Right kidney (tissue), 9 donors: ENCODE measurements at places on chromosomes 1 and 21.

DNA sequence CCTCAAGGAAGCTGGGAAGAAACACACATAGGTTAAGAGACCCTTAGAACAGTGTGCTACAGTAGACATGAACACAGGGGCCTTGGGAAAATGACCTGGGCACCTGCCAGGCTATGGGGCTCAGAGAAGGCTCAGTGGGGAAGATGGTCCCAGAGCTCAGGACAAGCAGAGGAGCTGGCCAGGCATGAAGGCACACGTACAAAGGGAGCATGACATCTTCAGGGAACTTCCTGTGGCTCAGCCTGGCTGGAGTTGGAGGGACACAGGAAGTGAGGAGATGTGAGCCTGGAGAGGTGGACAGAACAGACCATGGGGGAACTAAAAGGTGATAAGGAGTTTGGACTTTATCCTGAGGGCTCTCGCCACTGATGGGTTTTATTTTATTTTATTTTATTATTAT, 3.8 kb upstream of the SLC50A1 start:
- DNase-seq, result no peak

GRCh38 chr21:43702785-43703034, 16.2 kb upstream of the PDXK start:
- peak; percentile 56 for DNase-seq

DNA sequence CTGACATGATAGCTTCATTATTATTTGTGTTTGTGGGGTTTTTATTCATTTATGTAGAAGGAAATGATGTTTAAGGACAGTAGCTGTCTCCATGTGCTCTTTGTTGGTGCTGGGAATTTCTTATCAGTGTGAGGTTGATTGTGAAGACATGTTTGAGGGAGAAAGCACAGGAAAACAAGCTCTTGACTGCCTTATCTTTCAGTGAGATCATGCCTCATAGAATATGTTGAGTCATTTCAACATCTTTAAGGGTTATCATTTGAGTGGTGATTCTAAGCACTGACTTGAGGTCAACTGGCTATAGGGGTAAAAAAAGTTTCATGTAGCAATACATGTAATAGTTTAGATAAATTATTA, 405.1 kb upstream of the ADAMTS5 start:
- no peak for DNase-seq

GRCh38 chr1:204123376-204123775, 28.5 kb downstream of the ETNK2 start:
- no peak for DNase-seq

GRCh38 chr1:231918239-231919015, 291.8 kb downstream of the DISC1 start:
- no peak for DNase-seq

- DNase-seq, result no peak
Observed at GRCh38 chr1:207172885-207173284, 68.9 kb downstream of the C4BPA start.

DNA sequence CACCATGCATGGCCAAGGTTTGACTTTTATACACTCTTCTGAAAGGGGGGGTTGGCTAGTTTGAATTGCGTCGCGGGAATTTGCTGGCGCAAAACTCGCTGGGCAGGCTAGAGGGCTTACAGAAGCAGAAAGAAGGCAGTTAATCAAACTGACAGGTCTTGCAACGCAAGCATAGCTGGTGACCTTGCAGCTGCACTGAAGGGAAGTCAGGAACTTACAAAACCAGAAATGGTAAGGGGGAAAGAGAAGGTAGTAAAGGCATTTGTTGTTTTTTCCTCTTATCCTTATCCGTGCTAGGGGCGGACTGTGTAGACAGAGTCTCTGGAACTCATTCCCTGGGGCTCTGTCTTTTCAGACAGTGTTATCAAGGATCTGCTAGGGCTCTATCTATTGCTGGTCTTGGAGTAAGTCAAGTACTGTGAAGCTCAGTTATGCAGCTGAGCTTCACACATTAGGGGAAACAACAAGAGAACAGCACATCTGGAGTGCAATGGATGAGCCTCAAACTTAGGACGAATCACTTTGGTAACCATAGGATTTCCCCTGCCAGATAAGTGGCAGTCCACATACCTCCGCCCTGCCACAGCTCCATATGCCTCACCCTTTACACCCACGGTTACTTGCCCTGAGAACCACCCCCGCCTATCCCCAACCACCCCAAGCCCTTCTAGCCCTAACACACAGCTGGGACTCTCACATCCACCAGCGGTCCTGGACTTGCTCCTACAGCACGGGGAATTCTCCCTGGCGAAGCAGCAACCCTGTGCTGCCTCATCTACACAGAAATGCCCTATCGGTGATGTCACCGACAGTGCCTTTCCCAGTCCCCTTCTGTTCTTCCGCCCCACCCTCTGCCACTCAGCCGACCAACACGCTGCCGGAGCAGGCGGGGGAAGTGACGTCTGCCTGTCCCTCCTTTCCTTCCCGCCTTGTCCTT, 251.4 kb downstream of the FAM72C start:
- DNase-seq, result peak; percentile 45

DNA sequence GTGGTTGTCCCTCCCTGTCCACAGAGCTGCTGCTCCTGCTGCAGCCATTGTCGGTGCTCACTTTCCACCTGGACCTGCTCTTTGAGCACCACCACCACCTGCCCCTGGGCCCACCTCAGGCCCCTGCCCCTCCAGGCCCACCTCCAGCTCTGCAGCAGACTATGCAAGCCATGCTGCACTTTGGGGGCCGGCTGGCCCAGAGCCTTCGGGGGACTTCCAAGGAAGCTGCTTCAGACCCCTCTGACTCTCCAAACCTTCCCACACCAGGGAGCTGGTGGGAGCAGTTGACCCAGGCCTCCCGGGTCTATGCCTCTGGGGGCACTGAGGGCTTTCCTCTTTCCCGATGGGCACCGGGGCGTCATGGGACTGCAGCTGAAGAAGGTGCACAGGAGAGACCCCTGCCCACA, 5.9 kb downstream of the RUSC1 start:
- DNase-seq, result no peak

DNA sequence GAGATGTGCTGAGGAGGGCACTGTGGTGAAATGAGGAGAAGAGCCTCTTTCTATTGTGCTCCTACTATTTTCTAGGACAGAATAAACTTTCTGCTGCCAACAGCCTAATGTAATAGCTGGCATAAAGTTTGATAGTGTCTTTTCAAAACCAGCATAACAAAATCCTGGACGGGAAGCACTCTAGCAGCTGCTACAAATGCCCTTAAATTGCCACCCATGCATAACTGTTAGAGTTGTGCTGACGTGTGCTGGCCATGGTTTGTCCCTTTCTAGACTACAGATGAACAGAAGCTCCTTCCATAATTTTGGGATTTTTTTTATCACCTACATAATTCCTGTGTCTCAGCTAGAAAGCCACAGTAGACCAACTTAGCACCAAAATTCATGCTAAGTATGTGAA, 88.5 kb upstream of the DEPDC1 start:
- no peak for DNase-seq

GRCh38 chr1:107339775-107340174, 198.9 kb downstream of the NTNG1 start:
- DNase-seq, result no peak

DNA sequence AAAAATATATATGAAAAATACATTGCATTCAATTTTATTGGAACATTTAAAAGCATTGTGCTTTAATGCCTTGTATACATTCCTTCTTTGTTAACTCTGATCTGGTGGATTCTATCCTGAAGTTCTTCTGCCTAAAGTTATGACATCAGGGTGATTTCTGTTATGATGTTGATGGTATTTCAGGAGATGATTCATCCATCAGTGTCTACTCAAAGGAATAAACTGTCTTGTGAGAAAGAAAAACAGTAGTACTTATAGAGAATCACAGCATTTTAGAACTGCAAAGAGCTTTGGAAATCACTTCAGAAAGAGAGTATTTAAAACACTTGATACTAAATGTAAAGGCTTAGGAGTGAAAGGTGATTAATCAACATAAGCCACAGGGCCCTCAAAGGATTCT, 155.7 kb downstream of the PTPRC start:
- DNase-seq, result no peak

- DNase-seq, result no peak
Observed at GRCh38 chr1:66013371-66013770, 220.7 kb downstream of the PDE4B start.

- no peak for DNase-seq
Observed at GRCh38 chr1:18970762-18971161, 14.3 kb upstream of the IFFO2 start.

- no peak for DNase-seq
Observed at GRCh38 chr1:91680556-91681155, 180.0 kb downstream of the CDC7 start.

GRCh38 chr1:24793447-24794129, 48.3 kb downstream of the CLIC4 start:
- no peak for DNase-seq

DNA sequence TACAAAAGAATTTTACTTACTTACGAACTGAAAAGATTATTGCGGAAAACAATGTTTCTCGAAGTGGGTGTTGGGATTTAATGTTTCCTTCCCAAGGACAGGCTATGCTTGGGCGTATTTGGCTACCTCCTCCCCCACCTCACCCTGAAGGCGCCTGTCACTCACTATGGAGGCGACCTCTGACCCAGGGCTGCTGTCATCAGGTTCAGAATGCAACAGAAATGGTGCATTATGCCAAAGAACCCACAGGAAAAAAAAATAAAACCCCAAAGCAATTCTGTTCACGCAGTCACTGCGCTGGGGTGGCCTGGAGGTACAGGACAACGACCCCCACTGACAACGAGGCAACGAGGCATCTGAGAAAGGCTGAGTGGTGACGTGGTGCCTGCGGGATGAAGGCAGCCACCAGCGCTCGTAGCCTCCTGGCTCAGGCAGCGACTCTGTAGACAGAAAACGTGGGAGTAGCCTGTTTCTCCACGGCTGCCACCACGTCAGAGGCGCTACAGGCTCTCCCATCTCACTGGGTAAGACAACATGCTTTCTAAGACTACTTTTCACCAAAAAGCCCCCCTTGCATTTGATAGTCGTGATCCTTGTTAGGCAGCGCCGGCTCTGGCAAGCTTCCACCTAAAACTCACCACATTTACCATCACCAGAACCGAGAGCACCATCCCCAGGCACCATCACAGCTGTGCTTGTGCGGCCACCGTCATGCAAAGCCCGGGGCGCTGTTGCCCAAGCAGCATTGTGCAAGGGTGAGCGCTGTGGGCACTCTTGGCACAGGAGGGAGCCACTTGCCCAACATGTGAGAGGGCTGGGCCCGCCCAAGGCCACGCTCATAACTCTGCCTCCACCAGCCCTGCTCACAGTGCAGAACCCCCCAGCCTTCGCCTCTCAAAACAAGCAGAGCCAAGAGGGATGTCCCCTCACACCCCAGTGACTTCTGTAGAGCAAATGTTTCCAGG, 14.3 kb downstream of the NADK start:
- no peak for DNase-seq

DNA sequence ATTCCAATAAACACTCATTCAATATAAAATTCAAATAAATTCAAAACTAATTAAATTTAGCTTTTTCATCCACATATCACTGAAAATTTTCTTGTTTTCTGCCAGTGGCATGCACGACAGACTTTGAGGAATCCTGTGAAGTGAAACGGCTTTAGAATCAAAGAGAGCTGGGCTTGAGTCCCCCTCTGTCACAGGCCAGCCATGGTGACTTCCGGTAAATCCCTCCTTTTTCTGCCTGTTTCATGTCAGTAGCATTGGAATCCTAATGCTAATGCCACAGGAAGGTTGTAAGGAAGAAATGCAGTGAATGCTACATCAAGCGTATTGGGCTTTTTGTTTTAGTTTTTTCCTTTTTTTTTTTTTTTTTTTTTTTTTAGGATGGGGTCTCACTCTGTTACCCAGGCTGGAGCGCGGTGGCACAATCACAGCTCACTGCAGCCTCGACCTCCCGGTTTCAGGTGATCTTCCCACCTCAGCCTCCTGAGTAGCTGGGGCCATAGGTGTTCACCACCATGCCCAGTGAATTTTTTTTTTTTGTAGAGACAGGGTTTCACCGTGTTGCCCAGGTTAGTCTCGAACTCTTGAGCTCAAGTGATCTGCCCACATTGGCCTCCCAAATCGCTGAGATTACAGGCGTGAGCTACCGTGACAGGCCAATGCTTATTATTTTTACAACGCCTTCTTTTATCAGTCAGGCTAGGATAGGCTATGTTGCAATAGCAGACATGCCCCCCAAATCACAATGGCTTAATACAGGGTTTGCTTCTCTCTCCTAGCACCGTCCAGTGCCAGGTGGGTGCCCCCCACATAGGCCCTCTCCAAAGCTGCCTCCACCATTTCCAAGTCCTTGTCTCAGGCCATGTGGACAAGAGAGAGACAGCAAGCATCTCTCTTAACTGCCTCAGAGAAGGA, 3.6 kb upstream of the MATN1 start:
- DNase-seq, result no peak

GRCh38 chr1:37851782-37852210, 7.6 kb downstream of the MTF1 start:
- DNase-seq, result no peak

DNA sequence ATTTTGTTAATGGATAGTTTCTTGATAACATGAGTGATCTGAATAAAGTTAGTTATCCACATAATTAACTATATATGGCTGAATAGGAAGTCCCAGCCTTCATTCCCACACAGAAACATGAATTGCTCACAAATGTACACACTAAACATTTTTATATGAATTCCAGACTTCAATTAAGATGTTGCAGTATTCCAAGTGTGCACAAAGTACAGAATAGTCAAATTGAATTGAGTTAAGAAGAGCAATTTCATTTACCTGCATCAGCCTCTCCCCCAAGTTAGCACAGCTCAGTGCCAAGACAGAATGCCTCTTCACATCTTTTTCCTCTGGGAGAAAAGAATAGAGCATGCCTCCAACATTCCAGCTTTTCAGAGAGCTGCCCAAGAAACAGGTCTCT, 207.0 kb upstream of the SAMSN1 start:
- no peak for DNase-seq

- DNase-seq, result no peak
Observed at GRCh38 chr1:186079084-186079684, 295.9 kb downstream of the TPR start.

GRCh38 chr1:202661136-202661845, 49.0 kb downstream of the SYT2 start:
- no peak for DNase-seq

- no peak for DNase-seq
Observed at GRCh38 chr21:41928621-41929220, 25.1 kb downstream of the C2CD2 start.

GRCh38 chr1:182210417-182210816, 148.9 kb upstream of the ZNF648 start:
- no peak for DNase-seq

DNA sequence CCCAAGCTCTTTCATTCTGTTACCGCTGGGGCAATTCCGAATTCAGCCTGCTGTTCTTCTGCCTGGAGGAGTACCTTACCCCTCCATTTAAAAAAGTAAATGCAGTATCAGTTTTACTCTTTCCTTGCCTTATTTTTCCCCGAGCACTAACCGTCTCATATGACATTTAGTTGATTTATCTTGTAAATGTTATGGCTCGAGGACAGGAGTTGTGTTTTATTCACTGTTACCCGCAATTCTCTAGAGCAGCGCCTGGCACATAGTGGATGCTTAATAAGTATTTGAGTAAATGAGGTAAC, 425 bp upstream of the TADA1 start:
- DNase-seq, result no peak

GRCh38 chr1:156129687-156130577, 15.4 kb downstream of the LMNA start:
- DNase-seq, result peak; percentile 71
